Osteoblast (primary cell): ENCODE measurements at places on chromosomes 1 and 21. TPM values are rescaled to one million over a fixed set of nuclear protein-coding genes. Genes with fewer than 3 reads are reported as not detected.

DNA sequence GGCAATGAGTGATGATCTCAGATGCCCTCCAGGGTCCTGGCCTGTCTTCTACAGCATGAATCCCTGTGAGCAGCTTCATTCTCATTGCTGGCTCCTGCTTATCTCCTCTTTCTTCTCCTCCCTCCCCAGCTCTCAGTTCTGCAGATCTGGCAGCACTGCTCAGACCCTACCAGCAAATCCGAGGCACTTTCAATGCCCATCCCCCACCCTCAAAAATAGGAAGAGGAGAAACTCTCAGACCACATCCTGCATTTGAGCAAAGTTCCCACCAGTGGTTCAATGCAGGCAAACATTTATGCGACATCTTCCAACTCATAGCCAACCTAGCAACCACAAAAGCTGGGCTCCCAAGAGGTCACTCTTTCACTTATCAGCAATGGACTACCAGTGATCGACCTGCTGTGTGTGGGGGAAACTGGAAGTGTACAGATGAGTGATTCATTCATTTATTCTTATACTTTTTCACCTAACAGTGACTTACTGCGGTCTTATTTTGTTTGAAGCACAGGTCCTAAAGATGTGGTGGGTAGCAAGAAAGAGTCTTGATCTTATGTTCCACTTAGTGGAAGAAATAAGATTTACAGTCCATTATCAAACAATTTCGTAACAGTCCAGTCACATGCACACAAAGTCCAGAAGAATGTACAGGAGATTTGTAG is 5.8 kb upstream of the CHI3L2 start:
- H3K27me3 ChIP-seq = no peaks in the 10 kb centered on the region
- H3K27ac ChIP-seq = no peak overlapping the region
- no peak overlapping the region for H3K4me3 ChIP-seq
- H3K36me3 ChIP-seq = no peaks in the 10 kb centered on the region
- H3K4me1 ChIP-seq = peaks cover 8% of the 10 kb centered on the region
- DNase-seq = no peak

- no peak overlapping the region for H3K27ac ChIP-seq
- H3K4me3 ChIP-seq = no peak overlapping the region
- peaks cover 21% of the 10 kb centered on the region for H3K4me1 ChIP-seq
- no peaks in the 10 kb centered on the region for H3K27me3 ChIP-seq
- DNase-seq = no peak
These were observed 2.7 kb upstream of the STX12 start for GRCh38 chr1:27770293-27770830.

DNA sequence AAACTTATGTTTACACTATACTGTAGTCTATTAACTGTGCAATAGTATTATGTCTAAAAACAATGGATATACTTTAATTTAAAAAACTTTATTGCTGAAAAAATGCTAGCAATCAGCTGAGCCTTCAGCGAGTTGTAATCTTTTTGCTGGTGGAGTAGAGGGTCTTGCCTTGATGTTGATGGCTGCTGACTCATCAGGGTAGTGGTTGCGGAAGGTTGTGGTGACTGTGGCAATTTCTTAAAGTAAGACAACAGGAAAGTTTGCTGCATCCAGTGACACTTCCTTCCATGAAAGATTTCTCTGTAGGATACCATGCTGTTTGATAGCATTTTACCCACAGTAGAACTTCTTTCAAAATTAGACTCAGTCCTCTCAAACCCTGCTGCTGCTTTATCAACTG is 234.7 kb upstream of the CSF3R start:
- H3K36me3 ChIP-seq = no peaks in the 10 kb centered on the region
- no peak for DNase-seq
- no peak overlapping the region for H3K27ac ChIP-seq
- peaks cover 3% of the 10 kb centered on the region for H3K27me3 ChIP-seq
- no peaks in the 10 kb centered on the region for H3K4me1 ChIP-seq
- no peak overlapping the region for H3K4me3 ChIP-seq

DNA sequence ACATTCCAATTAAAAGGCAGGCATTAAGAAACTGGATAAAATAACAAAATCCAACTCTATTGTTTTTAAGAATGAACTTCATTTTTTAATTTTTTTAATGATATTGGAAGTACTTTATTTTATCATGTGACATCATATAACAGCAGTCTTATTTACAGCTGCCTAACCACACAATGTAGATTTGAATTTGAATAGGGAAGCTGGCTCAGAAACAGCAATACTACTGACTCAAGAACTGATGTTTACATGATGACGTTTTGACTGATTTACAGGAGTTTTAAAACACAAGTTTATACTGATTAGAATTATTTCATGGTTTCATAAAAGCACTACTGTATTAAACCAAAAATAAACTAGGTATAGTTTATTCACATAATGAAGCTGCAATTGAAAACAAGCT is 348.7 kb upstream of the NR5A2 start:
- H3K4me1 ChIP-seq = no peaks in the 10 kb centered on the region
- no peak overlapping the region for H3K4me3 ChIP-seq
- H3K27ac ChIP-seq = no peak overlapping the region
- H3K27me3 ChIP-seq = no peaks in the 10 kb centered on the region

GRCh38 chr1:26998429-26999300 is 5.2 kb downstream of the TRNP1 start:
- H3K27me3 ChIP-seq = no peaks in the 10 kb centered on the region
- DNase-seq = peak; percentile 84
- H3K36me3 ChIP-seq = no peaks in the 10 kb centered on the region
- peaks cover 50% of the 10 kb centered on the region for H3K4me1 ChIP-seq
- H3K4me3 ChIP-seq = peak overlapping the region; percentile 13

GRCh38 chr1:12121212-12122003 is 45.4 kb upstream of the TNFRSF1B start:
- no peak overlapping the region for H3K4me3 ChIP-seq
- peaks cover 3% of the 10 kb centered on the region for H3K4me1 ChIP-seq
- H3K27ac ChIP-seq = no peak overlapping the region
- peak; percentile 61 for DNase-seq
- no peaks in the 10 kb centered on the region for H3K36me3 ChIP-seq

- no peak for DNase-seq
- peaks cover 10% of the 10 kb centered on the region for H3K4me1 ChIP-seq
- H3K27ac ChIP-seq = no peak overlapping the region
- H3K27me3 ChIP-seq = no peaks in the 10 kb centered on the region
- no peak overlapping the region for H3K4me3 ChIP-seq
- no peaks in the 10 kb centered on the region for H3K36me3 ChIP-seq
These were observed 399.2 kb upstream of the VAMP3 start for GRCh38 chr1:7371926-7372325.

GRCh38 chr1:27557596-27558340 is 46.2 kb downstream of the AHDC1 start:
- H3K4me1 ChIP-seq = peaks cover 29% of the 10 kb centered on the region
- peak overlapping the region; percentile 16 for H3K27ac ChIP-seq
- H3K36me3 ChIP-seq = peaks cover 23% of the 10 kb centered on the region
- DNase-seq = no peak
- no peak overlapping the region for H3K4me3 ChIP-seq

- DNase-seq = no peak
- no peak overlapping the region for H3K4me3 ChIP-seq
- H3K27ac ChIP-seq = no peak overlapping the region
- H3K36me3 ChIP-seq = no peaks in the 10 kb centered on the region
- H3K4me1 ChIP-seq = peaks cover 10% of the 10 kb centered on the region
These were observed 177.9 kb downstream of the NR5A2 start for GRCh38 chr1:200205216-200205995.

DNA sequence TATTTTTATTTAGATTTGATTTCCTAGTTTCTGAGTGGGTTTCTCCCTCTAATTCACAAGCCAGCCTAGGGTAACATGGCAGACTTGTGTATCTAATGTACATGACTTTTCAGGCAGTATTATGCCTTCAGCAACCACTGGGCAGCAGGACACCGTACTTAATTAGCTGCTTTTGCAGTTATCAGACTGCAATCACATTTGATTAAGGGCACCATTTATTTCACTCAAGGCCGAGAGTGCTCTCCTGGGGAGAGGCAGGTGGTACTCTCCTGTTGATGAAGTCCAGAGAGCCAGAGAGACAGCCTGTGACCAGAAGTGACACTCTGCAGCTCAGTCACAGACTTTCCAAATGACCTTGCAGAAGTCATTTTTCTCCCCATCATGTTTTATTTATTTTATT is 18.7 kb downstream of the CYYR1 start:
- no peaks in the 10 kb centered on the region for H3K4me1 ChIP-seq
- no peak for DNase-seq
- no peaks in the 10 kb centered on the region for H3K36me3 ChIP-seq
- H3K27ac ChIP-seq = no peak overlapping the region

DNA sequence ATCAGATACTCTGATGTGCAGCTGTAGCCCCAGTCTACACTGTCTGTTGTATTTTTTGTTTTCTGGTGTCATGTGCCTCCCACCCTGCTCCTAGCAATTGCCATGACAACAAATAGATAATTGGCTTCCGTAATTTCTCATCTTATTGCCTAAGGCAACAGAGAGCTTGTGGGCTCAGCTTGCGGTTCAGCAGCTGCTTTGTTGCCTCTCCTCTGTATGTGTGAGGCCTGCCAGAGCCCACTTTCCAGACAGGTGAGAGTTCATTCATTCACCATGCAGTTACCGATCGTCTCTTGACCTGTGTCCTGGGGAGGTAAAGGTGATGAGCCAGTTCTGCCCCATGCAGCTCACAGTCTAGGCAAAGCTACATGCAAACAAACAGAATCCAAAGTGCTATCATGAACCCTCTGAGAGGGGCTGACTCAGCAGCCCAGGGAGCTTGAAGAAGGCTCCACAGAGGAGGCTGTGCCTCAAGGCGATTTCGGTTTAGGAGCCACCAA is 11.9 kb downstream of the LGALS8 start:
- no peak for DNase-seq
- H3K27ac ChIP-seq = no peak overlapping the region
- peaks cover 36% of the 10 kb centered on the region for H3K36me3 ChIP-seq
- peaks cover 13% of the 10 kb centered on the region for H3K4me1 ChIP-seq
- H3K27me3 ChIP-seq = no peaks in the 10 kb centered on the region

DNA sequence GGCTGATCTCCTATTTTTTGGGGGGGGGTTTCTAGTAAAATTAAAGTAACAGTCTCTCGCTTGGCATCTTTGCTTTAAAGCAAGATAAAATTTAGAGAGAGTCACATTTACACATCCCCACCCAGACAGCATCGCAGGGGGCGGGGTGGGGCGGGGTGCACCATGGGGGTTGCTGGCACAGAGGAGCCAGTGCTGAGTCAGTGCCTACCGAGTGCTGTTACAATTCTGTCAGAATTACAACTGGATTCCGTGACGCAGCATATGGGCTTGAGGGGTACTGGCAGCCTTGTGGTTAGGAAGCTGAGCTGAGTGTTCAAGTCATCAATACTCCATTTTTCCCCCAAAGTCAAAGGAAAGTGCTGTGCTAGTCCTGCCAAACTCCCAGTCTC is 175.9 kb downstream of the PRDM16 start:
- no peaks in the 10 kb centered on the region for H3K27me3 ChIP-seq
- no peak overlapping the region for H3K27ac ChIP-seq
- no peak overlapping the region for H3K4me3 ChIP-seq
- H3K36me3 ChIP-seq = no peaks in the 10 kb centered on the region
- peaks cover 3% of the 10 kb centered on the region for H3K4me1 ChIP-seq

- DNase-seq = no peak
- no peak overlapping the region for H3K4me3 ChIP-seq
- H3K27ac ChIP-seq = no peak overlapping the region
- H3K27me3 ChIP-seq = peaks cover 5% of the 10 kb centered on the region
- peaks cover 9% of the 10 kb centered on the region for H3K4me1 ChIP-seq
These were observed 313.8 kb downstream of the MATN1 start for GRCh38 chr1:30409476-30410152.

The RFX5 gene
- 22.4 and 24.2 TPM in 2 replicates for total RNA-seq

The LPAR3 gene
- total RNA-seq = 0.29 TPM in 1 of 2 replicates, not detected in the other

The CAPN8 gene
- total RNA-seq = not detected in 2 replicates

The FAM177B gene
- not detected in 2 replicates for total RNA-seq

The TCHHL1 gene
- not detected in 2 replicates for total RNA-seq

The TARBP1 gene
- total RNA-seq = 29.7 and 33.6 TPM in 2 replicates

The ADCY10 gene
- 0.29 and 0.36 TPM in 2 replicates for total RNA-seq

The GJA4 gene
- total RNA-seq = not detected in 2 replicates

The RIPK4 gene
- 0.29 and 2.2 TPM in 2 replicates for total RNA-seq
